DMS 273 treated with DMSO at 0.1 percent for 48 hours (cell line): ENCODE measurements at places on chromosomes 6 and 20.
A peak's percentile ranks its signal among the peaks of the same experiment; 100 is the strongest.

DNA sequence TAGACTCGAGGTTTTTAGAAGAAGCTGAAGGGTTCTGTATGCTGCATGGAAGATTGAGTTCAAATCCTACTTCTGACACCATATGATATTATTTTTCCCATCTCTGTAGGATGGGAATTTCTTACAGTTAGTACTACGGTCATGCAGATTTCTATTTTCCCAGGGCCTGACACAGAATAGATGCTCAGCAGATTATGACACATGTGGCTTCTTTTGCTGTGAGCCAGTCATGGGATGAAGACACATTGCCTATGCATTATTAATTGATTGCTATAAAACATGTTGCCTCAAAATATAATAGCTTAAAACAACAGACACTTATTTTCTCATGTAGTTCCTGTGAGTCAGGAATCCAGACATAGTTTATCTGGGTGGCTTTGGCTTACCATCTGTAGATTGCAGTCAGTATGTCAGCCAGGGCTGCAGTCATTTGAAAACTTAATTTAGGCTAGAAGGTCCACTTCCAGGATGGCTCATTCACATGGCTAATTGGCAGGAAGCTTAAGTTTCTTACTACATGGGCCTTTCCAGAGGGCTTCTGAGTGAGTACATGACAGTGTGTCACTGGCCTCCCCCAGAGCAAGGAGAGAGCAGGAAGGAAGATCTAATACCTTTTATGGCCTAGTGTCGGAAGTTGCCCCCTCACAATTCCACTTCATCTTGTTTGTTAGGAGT, 29.5 kb downstream of the TOP1 start:
- DNase-seq = no peak

DNA sequence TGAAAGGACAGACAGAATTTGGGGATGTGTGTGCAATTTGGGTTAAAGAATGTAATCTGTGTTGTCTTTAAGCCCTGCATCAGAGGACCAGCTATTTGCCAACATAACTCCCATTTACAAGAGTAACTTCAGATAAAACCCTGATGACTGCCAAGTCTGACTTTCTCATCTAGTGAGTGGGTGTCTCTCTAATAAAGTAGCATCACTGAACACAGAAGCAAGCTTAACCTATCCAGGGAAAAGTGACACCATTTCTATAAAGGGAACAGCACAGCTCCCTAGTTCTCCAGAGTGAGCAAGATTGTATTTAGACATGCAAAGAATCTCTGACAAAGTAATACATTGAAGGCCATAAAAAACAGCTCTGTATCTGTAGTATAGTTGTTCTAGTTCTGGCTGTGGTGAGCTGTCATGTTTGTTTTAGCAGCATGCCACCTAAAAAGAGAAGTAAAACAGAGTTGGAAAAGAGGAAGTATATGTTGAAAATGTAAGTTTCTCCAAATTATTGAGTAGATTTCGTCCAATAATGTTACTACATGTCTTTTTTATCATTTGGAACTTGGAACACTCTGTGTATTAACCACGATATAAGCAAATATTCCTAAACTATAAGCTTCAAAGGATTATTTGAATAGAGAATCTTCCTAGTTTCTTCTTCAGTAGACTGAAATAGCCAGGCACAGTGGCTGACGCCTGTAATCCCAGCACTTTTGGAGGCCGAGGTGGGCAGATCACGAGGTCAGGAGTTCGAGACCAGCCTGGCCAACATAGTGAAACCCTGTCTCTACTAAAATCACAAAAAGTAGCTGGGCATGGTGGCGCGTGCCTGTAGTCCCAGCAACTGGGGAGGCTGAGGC, 8.8 kb upstream of the PIM1 start:
- no peak for DNase-seq

DNA sequence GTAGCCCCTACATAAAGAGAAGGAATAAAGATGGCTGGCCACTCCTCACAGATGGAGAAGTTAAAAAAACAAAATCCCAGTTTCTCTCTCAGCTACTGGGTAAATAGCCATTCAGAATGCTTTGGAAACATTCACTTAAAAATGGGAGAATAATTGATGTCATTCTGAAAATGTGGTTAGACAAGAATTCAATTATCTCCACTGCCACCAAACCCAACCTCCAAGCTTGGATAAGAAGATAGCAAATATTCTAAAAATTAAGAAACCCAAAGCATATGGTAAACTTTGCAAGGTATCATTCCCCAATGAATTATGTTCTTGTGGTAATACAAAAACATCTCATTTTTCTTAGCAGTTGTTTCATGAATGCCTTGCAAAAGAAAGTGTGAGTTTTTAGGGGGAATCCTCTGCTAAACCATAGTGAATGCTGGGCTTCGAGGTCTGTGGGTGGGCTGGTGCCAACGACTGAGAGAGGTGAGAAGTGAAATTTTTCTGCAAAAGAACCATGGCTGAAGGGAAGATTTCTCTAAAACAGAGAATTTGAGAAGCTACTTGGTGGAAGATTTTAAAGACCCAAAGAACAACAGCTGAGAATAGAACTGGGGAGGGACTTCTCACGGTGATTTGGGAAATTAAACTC, 497.9 kb upstream of the JARID2 start:
- DNase-seq = no peak

DNA sequence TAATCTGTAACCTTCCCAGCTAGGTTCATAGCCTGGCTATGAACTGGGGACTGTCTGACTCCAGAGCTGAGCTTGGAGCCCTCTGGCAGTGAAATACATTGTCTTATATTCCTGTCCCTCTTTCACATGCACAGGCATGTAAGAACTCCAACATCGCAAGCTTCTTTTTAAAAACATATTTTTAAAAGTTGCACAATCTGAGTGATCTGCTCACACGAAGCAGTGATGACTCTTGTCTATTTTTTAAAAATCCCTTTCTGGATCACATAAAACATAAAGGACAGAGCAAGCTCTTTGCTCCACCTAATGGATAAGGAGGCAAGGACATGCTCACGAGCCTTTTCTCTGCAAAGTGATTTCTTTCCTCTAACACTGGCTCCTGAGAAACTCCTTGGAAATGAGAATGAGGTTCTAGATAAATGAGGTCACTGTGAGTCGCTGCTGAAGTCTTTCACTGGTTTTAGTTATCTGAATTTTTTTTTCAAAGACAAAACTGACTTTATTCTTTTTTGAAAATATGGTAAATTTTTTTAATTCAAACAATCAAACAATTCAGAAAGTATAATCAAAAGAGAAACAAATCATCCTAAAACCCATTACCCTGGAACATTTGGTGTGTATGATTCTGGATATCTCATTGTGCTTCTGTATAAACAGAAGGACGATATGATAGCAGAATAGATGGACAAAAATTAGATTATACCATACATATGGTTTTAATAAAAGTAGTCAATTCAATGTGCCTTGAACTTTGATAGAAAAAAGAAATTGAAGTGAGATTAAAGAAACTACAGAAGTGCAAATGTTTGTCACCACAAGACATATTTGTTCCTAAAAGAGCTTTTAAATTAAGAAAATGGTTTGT, 30.8 kb downstream of the IL20RA start:
- no peak for DNase-seq

DNA sequence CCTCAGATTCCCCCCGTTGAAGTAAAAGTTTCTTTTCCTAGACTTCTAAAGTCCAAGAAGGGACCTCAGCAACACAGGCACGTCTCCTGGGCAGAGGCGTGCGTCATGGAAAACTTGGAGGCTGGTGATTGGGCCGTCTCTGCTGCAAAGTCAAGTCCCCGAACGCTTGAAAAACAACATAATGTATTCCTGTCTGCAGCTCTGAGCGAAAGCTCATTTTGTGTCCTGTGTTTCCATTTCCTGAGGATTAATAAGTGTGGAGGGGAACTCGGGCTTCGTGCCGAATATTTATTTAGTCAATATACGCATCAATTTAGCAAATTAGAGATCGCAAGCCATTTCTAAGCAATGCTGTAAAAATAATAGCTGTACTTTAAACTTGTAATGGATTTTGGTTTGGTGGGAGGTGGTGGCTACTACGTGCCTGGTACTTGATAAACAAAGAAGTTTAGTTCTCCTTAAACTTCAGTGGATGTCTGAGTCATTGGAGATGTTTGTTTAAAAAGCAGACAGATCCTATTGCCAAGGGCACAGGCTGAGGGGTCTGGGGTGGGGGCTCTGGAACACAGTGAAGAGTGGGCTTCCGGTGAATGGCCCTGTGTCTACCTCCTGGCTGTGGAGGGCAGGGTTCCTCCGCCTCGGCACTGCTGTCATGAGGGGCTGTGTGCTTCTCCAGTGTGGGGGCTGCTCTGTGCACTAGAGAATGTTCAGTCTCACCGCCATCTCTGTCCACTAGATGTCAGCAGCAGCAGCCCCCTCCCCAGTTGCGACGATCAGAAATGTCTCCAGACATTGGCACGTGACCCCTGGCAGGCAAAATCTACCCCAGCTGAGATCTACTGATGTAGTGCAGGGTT, 21.8 kb downstream of the PCK1 start:
- peak; percentile 3 for DNase-seq

DNA sequence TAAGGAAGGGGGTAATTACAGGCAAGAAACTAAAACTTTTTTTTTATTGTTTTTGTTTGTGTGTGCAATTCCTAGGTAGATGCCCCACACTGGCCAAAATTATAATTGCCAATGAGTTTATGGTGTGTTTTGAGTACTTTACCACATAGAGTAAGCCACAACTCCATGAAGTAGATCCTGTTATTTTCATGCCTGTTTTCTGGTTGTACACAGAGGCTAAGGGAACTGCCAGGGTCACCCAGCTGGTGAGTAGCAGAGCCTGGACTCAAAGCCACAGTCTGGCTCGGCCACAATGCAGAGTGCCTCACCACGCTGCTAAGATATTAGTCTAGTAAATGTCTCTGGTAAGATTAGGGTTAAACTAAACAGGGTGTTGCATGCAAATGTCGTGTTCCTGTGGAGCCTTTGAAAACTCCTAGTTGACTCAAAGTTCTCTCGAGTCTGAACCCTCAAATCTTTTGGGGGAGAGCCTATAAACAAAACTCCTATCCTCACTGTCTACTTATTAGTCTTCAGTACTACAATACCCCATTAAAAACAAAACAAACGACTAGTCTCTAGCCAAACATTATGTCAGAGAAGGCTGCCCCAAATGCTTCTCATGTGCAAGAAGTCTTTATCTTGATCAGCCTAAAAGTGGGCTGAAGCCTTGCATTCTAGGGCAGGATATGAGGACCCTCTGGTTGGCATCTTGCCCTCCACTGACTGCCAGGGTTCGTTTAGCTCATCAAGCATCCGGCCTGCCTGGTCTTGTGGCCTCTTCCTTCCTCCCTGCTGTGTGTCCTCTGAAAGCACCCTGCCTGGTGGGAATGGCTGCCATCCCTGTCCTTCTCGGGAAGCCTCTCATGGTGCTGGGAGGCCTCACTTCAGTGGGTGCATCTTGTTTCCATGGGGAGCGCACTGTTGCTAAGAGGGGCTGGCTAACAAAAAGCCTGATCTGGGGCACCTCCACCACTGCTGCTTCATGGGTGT, 4.2 kb downstream of the DUSP22 start:
- no peak for DNase-seq

DNA sequence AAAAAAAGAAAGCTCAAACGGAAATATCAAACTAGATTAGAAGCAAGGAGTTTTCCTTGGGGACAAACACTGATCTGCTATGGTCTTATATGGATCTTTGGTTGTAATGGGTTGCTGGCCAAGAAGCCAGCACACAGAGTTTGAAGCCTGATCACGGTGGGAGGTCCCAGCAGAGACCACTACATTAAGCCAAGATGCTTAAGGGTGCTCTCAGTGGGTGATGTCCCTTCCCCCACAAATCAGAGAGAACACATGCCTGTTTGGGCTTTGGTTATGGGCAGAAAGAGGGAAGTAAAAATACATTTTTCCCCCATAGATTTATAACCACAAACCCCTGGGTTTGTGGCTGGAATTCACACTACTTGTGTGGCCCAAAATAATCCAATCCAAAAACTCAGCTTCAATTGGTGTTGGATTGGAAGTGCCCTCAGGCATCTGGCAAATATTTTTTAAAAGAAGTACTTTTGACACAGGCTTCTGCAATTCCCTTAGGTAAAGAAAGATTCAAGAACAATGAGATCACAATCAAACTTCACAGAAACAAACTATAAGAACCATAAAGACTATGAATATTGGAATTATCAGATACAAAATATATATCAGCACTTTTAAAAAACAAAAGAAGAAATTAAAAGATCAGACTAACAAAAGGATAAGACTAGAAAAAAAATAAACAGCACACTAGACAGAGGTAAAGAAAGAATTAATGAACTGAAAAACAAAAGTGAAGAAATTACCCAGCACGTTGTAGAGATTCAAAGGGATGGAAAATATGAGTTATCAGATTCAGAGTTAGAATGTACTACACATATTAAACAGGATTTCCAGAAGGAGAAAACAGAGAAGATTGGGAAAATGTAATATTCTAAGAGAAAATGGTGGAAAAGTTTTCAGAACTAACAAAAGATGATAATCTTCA, 44.7 kb downstream of the ESF1 start:
- no peak for DNase-seq

GRCh38 chr6:21900730-21901129, 307.2 kb downstream of the SOX4 start:
- DNase-seq = no peak

DNA sequence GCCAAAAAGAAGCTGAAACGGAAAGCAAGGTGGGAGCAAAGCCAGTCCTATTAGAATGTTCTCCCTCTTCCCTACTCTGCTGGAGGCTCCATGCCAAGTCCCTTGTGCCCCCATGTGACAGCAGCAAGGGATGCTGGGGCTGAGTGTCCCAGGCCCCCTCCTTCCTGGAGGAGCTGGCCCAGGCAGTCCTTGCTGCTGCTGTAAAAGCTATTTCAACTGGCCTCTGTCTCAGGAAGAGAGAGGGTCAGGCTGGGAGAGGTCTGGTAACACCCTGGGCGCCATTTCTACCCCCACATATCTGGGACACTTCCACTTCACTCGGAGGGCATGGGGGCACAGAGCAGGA, 25.0 kb downstream of the TTBK1 start:
- DNase-seq = no peak

DNA sequence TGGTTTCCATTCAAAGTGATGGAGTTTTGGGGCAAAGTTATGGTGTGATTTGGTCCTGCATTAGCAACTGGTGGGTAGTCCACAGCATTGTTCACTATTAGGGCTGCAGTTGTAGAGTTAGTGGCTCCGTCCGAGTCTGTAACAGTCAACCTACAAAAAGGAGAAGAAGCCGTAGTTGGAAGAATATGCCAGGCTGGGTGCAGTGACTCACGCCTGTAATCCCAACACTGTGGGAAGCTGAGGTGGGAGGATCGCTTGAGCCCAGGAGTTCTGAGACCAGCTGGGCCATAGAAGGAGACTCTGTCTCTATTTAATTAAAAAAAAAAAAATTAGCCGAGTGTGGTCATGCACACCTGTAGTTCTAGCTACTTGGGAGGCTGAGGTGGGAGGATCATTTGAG, 69.5 kb downstream of the KIAA0319 start:
- DNase-seq = no peak

DNA sequence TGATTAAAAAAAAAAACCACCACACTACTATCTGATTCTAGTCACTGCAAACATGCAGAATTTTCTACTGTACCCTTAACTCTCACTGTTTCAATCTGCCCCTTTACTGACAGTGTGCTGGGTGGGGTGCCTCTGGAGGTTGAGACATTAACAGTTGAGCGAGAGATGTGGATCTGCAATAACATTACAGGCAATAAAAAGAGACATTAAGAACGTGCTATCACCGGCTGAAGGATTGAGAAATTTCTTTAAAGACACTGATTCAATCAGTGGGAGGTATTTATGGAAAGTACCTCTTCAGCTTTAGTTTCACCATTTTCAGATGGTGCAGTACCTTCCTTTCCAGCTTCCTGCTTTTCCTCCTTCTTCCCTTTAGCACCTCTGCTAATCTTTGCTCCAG, 32.5 kb downstream of the HMGN3 start:
- no peak for DNase-seq
